Stimulated activated CD8-positive, alpha-beta memory T cell treated with anti-CD3 and anti-CD28 coated beads, Interleukin-15, amount 100 ng/mL, for 1 hour (primary cell): ENCODE measurements at places on chromosomes 7 and 10.

DNA sequence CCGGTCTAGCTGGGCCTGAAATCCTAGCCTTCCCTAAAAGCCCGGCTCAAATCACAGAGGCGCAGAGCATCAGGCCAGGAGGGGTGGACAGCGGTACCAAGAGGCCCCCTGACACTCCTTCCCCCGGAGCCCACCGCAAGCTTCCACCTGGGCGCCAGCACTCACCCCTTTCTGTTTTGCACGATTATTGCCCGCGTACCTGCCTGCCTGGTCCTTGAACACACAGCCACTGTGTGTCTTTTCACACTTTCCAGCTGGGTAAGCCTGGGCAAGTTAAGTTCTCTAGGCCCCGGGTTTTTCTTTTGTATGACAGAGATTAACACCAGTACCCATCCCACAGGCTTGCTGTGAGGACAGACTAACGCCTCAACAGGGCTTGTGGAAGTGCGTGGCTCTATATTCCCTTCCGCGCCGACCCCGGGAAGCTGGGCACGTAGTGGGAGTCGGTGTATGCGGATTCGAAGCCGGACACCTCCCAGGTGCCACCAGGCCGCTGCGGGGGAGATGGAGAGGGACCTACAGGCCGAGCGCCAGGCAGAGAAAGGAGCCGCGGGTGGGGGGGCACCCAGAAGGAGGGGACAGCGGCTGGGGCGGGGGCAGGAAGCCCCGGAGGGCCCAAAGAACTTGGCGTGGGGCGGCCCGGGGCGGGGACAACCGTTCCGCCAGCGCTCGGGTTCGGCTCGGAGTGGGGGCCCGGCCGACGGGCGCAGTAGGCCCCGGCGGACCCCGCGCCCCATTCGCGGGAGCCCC, 792 bp downstream of the ZNF746 start:
- DNase-seq = no peak

GRCh38 chr7:106450716-106451115, 165.9 kb upstream of the NAMPT start:
- no peak for DNase-seq

- no peak for DNase-seq
Measured at GRCh38 chr10:71761105-71761511, 12.2 kb downstream of the VSIR start.

GRCh38 chr10:84076047-84076388, 63.3 kb upstream of the GHITM start:
- DNase-seq = no peak

GRCh38 chr7:155269766-155270585, 27.7 kb upstream of the INSIG1 start:
- DNase-seq = no peak

- no peak for DNase-seq
Measured at GRCh38 chr10:90871279-90871765, 452 bp upstream of the RPP30 start.

DNA sequence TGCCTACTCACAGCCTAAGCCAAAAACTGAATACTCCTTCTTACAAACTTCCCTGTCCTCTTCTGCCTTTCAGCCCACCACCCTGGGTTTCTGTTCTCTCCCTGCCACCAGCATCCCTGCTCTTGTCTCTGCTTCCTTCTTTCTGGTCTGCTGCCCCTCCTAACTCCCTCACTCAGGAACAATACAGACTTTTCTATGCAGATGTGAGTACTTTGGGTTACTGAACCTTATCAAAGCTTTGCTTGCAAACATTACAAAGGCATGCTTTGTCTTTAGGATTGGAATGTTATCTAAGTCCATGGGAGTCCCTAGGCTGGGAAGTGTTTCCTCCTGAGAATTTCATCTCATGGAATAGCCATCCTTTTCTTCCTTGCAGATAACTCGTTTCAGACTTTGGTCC, 28.9 kb downstream of the CNNM1 start:
- no peak for DNase-seq

DNA sequence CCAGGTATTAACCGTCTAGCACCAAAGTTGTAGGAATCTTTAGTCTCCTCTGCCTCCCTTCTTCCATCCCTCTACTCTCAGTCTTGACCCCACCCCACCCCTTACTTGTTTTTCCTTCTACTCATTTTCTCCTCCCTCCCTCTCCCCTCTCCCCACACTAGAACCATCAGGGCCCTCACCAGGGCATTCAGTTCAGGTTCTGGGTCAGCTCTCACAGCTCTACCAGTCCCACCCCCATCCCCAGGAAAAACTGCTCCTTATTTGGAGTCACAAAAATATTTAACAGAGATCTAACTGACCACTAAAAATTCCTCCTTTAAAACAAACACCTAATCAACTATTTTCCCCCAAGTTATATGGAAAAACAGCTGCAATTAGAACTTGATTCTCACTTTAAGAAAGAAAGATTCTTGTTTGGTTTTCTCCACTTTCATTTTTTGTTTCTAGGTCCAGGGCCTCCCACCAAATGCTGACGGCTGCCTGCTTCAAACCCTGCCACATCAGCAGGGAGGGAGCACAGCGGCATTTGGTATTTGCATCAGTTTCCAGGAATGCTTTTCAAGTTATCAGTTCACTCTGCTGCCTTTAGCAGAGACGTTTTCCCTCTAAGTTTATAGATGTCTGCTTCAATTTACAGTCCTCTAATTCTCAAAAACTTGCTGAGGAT, 2.8 kb upstream of the COL1A2 start:
- no peak for DNase-seq

DNA sequence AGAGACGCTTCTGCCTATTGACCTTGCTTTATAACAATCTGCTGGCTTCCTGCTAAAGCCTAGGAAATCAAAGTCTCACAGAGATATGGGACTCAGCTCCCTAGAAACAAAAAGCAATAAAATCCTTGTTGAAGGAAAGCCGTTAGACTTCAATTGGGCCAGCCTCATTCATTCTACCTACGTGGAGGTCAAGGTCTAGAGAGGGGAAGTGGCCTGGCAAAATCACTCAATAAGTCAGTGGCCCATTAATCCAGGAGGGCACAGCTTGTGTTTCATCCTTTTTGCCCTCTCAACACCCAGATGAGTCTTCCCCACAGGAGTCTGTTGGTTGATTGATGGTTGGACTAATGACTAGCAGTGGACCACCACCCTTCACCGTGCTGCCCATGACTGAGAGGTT, 40.5 kb upstream of the ACSL5 start:
- no peak for DNase-seq

- DNase-seq = no peak
Measured at GRCh38 chr10:5648494-5649457, 17.6 kb downstream of the ASB13 start.

GRCh38 chr10:53269482-53269881, 496.9 kb upstream of the MBL2 start:
- no peak for DNase-seq

DNA sequence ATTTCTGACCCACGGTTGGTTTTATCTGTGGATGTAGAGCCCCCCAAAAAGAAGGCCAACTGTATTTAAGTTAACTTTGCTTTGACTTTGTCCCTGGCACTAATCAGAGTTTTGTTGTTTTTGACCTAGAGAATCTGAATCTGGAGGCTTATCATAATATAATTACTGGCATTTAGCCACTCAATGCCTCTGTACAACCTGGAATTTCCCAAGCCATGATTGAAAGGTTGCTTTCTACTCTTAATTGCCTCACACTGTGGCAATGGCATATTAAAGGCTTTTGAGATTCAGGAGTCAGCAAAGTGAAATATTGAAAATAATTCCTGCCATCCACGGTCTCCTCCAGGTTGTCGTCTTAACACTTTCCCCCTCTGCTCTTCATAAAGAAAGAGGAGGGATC, 205.2 kb upstream of the GHITM start:
- DNase-seq = no peak

GRCh38 chr10:27998178-27998953, 513 bp downstream of the ODAD2 start:
- no peak for DNase-seq

- no peak for DNase-seq
Measured at GRCh38 chr10:125368146-125368545, 207.8 kb upstream of the CTBP2 start.

GRCh38 chr7:32217341-32218153, 147.3 kb upstream of the PDE1C start:
- DNase-seq = no peak

GRCh38 chr10:35216303-35216905, 89.8 kb downstream of the CREM start:
- DNase-seq = no peak

DNA sequence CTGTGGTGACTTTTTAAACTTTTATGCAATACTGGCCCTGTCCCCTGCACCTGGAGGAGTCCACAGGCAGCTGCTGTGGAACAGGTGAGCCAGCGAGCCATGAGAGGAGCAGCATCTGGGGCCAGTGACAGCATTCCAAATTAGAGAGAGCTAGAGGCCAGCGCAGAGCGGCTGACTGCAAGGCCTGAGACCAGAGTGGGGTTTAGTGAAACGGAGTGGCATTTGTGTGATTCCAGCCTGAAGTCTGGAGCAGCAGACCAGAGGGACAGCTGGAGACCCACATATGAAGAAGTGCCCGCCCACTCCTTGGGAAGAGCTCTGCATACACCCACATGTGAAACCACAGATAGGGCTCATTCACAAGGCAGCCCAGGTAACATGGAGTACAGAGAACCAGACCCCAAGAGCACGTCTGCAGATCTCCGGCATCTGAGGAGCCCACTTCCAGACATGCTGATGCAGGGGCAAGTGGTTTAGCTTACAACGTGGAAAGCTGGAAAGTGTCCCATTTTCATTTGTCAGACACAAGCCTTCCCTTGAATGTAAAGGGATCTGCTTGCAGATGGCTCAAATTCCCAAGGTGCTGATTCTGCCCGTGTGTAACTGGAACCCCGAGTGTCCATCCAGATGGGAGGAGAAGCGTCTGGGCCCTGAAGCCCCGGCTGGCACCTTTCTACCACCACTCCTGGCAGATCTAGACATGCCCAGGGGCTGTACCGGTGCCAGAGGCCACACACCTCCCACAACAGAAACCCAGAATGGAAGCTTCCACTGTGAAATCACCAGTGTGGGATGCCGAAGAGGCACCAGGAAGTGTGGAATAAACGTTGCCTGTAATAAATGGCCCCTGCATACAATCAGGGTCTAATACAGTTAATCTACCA, 256.0 kb upstream of the TCERG1L start:
- DNase-seq = no peak

GRCh38 chr10:121420006-121420405, 178.2 kb downstream of the FGFR2 start:
- DNase-seq = no peak

- no peak for DNase-seq
Measured at GRCh38 chr7:130894146-130894908, 160.3 kb upstream of the KLF14 start.

DNA sequence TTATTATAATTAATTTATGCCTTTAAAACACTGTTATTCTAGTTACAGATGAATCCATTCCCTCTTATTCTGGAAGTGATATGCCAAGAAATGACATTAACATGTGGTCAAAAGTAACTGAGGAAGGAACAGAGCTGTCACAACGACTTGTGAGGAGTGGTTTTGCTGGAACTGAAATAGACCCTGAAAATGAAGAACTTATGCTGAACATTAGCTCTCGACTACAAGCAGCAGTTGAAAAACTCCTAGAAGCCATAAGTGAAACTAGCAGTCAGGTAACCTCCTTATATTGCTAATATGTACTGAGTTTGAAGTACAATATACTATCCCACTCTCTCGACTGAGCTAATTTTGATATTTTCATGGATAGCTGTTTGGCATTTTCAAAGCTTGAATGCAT, 81.6 kb downstream of the CYP51A1 start:
- no peak for DNase-seq

DNA sequence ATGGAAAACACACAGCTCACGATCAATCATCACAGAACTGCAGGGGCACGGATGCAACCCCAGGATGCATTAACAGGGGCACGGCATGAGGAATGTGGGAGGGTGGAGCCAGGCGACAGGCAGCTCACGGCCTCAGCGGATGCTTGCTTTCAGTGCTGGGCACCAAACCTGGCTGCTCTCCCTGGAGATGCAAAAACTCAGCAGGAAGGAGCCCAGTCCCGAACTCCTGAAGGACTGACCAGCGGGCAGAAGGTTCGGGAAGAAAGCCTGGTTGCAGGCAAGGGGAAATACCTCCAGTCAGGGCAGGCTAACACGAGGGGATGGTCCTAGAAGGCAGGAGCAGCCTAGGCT, 66.8 kb downstream of the CHST15 start:
- DNase-seq = no peak

DNA sequence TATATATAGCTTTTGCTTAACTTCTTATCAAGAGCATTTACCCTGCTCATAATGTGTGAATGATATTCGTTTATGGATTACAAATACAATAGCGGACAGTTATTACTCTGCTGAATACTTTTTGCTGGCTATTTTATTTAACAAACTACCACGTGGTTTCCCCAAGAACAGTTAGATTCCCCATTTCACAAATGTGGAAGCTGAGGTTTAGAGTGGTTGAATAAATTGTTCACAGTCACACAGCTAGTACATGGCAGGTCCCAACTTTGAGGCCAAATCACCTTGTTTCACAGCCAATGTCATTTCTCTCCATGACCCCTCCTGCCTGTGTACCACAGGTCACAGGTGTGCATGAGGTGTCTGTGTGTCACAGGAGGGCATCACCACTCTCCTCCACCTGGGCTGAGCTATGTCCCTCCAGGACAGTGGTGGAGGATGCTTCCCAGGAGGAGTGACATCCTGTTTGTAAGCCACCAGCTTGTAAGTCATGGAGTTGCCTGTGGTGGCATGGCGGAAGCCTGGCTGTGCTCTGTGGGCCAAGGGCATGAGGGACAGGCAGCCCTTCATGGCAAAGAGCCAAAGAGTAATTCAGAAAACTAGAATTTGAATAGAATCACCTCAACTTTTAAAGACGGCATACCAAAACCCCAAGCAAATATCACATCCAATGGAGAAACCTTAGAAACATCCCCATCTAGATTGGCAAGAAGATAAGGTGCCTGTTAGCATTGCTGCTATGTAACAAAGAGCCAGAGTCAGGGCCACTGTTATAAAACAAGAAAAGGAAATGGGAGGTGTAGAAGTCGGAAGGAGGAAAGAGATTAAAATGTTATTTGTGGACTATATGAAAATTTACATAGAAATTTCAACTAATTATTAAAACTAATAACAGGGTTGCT, 51.9 kb downstream of the AOC1 start:
- no peak for DNase-seq

DNA sequence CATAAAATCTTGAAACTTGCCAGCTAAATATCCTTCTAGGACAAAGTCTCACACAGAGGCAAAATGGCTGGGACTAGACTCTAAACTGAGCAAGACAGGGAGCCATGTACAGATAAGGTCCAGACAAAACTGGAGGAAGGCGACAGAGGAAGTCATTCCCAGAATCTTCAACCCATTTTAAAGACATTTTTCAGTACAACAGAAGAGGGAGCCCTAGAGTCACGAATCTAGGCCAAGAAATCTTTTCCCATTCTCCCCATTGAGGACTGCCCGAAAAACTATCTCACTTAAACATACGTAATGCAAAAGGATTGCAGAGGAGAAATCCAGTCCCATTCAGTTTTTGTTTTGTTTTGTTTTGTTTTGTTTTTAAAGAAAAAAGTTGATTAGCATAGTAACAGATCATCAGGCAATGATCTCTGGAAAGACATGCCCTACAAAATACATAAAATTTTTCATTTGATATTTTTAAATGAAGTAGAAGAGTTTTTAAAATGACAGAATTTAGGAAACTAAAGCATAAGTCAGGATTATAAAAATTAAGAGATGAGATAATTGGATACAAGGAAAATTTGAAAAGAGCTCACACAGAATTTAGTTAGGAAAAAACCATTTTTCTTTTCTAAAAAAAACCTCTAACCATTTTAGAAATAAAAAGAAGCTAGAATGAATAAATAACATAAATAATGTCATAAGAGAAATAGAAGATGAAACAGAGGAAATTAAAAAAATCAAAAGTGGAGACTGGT, 16.9 kb upstream of the PRF1 start:
- DNase-seq = no peak

- DNase-seq = no peak
Measured at GRCh38 chr10:93139059-93139655, 65.5 kb downstream of the CYP26A1 start.
